PC-9 (cell line): ENCODE measurements at places on chromosomes 7 and 10. TPM values are rescaled to one million over a fixed set of nuclear protein-coding genes. Genes with fewer than 3 reads are reported as not detected.

DNA sequence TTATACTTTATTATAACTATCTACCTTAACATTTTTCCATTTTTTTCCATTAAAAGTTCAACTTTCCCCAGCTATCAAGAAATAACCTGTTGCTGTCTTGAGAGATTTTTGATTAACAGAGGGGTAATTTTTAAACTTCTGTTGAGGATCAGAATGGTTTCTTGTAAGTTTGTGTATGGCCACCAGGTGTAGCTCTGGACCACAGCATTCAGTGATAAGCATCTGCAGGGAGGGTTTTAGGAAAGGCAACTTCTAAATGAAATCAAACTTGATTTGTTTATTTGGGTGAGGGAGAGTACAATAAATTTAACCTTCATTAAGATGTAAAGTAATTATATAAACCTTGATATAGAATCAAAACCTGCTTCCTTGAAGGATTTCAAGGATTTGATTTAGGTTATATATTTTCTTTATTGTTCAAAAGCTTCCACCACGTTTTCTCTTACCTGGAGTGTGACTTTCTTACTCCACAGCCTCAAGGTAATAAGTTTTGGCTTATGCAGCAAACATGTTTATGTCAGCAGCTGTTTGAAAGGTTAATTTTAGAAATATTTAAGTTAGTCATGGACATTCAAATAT lies 153.3 kb downstream of the STK31 start:
- H3K4me1 ChIP-seq, result peaks cover 22% of the 10 kb centered on the region
- no peaks in the 10 kb centered on the region for H3K36me3 ChIP-seq
- no peak for DNase-seq
- H3K4me3 ChIP-seq, result no peak overlapping the region

DNA sequence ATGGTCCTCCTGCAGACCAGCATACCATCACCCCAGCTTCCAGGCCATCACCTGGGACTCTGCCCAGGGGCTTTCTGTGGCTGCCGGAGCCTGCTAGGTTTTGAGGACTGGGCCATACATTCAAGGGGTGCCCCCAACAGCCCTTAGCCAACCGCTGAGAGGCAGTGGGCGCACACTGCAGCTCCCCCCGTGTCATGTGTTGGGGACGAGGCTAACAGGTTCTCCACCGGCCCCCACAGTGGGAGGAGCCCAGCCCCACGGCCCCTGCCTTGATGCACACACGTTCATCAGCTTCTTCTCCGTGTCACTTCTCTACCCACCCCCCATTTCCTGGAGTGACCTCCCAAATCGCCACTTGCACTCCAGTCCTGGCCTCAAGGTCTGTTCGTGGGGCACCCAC lies 543.2 kb upstream of the FOXK1 start:
- no peak for DNase-seq
- no peaks in the 10 kb centered on the region for H3K4me1 ChIP-seq
- H3K27me3 ChIP-seq, result peaks cover 95% of the 10 kb centered on the region
- H3K27ac ChIP-seq, result no peak overlapping the region
- H3K36me3 ChIP-seq, result no peaks in the 10 kb centered on the region
- H3K4me3 ChIP-seq, result no peak overlapping the region

- no peaks in the 10 kb centered on the region for H3K36me3 ChIP-seq
- H3K27me3 ChIP-seq, result no peaks in the 10 kb centered on the region
- no peak overlapping the region for H3K27ac ChIP-seq
- H3K4me3 ChIP-seq, result no peak overlapping the region
These were observed 27.7 kb downstream of the TDRD1 start for GRCh38 chr10:114206902-114207301.

- H3K27me3 ChIP-seq, result no peaks in the 10 kb centered on the region
- no peak overlapping the region for H3K27ac ChIP-seq
- H3K4me3 ChIP-seq, result no peak overlapping the region
- peaks cover 4% of the 10 kb centered on the region; the same call in 1 of the 2 replicates for H3K4me1 ChIP-seq
- DNase-seq, result no peak
- H3K36me3 ChIP-seq, result no peaks in the 10 kb centered on the region
These were observed 251.0 kb downstream of the TFEC start for GRCh38 chr7:115779561-115779960.

- DNase-seq, result no peak
- H3K4me3 ChIP-seq, result no peak overlapping the region
- no peaks in the 10 kb centered on the region for H3K4me1 ChIP-seq
- H3K27ac ChIP-seq, result no peak overlapping the region
These were observed 226.0 kb downstream of the CELF2 start for GRCh38 chr10:11243425-11244222.

DNA sequence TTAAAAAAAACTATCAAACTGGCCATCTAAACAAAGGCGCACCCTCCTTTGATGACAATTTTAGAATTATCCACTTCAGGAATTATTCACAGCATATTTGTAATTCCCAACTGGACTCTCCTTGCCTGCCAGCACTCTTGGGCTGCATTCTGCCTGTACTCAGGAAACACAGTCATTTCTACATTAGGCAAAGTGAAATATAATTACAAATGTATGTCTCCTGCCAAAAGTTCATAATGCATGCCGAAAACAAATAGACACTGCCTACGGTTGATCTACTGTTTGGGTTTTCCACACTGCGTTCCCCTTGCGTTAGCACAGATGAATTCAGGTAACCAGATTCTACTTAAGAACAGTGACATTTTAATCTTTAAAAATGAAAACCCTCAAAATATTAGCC lies 1.9 kb downstream of the HGF start:
- no peak overlapping the region for H3K4me3 ChIP-seq
- H3K27me3 ChIP-seq, result no peaks in the 10 kb centered on the region
- H3K36me3 ChIP-seq, result no peaks in the 10 kb centered on the region
- no peaks in the 10 kb centered on the region for H3K4me1 ChIP-seq

- no peaks in the 10 kb centered on the region for H3K4me1 ChIP-seq
- no peaks in the 10 kb centered on the region for H3K36me3 ChIP-seq
- DNase-seq, result no peak
- H3K27ac ChIP-seq, result no peak overlapping the region
- H3K4me3 ChIP-seq, result no peak overlapping the region
These were observed 61.0 kb downstream of the DIP2C start for GRCh38 chr10:628386-629045.

GRCh38 chr10:12633776-12634620 lies 284.7 kb downstream of the CAMK1D start:
- no peak overlapping the region for H3K4me3 ChIP-seq
- DNase-seq, result no peak
- peaks cover 20% of the 10 kb centered on the region for H3K4me1 ChIP-seq
- no peak overlapping the region for H3K27ac ChIP-seq
- no peaks in the 10 kb centered on the region for H3K27me3 ChIP-seq

DNA sequence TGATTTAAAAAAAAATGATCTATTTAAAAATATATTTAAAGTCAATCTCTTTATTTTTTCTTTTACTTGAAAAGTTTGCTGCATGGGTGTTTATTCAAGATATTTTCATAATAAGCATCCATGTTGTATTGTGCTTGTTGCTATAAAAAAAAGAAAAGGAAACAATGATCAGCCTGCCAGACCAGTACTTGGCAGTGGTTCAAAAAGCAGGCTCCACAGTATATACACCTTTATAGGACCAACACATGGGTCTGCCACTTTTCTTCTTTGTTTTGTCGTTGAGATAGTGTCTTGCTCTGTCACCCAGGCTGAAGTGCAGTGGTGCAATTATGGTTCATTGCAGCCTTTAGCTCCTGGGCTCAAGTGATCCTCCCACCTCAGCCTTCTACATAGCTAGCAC lies 228.0 kb downstream of the TWIST1 start:
- H3K27ac ChIP-seq, result no peak overlapping the region
- no peak overlapping the region for H3K4me3 ChIP-seq
- no peaks in the 10 kb centered on the region for H3K27me3 ChIP-seq
- no peaks in the 10 kb centered on the region for H3K36me3 ChIP-seq

DNA sequence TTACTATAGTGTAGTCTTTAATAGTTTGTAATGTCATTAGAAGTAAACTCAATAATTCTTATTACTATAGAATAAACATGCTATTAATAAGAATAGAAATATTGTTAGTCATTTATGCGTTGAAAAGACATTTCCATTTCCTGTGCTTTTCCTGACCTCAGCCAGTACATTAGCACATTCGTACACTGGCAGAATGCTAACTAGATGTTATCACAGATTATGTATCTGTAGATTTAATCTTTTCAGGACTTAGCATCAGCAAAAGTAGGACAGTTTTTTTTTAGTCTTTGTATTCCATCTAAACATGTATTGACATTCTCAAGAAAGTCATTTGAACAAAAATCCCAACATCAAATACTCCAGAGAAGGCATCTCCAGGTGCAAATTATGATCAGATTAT lies 158.5 kb downstream of the EXOC4 start:
- no peak overlapping the region for H3K27ac ChIP-seq
- H3K4me1 ChIP-seq, result no peaks in the 10 kb centered on the region
- DNase-seq, result no peak
- H3K36me3 ChIP-seq, result no peaks in the 10 kb centered on the region
- no peak overlapping the region for H3K4me3 ChIP-seq

- H3K4me3 ChIP-seq, result no peak overlapping the region
- H3K4me1 ChIP-seq, result no peaks in the 10 kb centered on the region
- 0 out of 2 replicates have a peak, but pooled peaks cover 3% of the 10 kb centered on the region for H3K27me3 ChIP-seq
These were observed 3.1 kb downstream of the STRA8 start for GRCh38 chr7:135236727-135237126.

DNA sequence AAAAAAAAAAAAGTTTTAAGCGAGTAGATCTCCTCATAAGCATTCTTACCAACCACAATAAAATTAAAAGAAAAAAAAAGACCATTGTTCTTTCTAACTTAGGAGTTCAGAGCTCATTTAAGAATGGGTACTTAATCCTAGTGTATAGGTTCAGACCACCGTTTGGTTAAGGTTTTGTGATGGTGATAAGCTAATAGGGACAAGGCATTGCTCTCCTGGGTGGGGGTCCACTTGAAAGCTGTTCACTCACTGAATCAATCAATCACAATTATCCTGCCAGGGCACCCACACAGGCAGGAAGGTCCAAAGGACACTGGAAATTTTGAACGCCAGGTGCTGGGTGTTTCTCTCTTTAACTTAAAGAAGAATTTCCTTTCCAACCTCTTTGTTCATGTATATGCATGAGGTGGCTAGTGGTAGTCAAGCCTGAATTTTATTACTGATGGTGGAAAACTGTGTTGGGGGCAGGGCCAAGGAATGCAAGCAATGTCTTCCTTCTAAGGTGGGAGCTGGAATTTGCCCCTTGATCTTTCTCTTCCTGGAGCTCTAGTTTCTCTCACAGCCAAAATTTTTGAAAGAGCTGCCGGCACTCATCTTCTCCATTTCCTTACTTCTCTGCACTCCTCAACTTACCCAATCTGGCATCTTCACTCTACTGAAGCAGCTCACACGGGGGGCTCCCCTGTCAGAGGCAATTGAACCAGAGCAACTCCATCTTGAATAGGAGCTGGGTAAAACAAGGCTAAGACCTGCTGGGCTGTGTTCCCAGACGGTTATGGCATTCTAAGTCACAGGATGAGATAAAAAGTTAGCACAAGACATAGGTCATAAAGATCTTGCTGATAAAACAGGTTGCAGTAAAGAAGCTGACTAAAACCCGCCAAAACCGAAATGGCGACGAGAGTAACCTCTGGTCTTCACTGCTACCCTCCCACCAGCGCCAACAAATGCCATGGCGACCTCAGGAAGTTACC lies 7.5 kb upstream of the FAM131B start:
- no peaks in the 10 kb centered on the region for H3K36me3 ChIP-seq
- no peak overlapping the region for H3K27ac ChIP-seq
- DNase-seq, result no peak
- H3K4me1 ChIP-seq, result peaks cover 33% of the 10 kb centered on the region

- no peak overlapping the region for H3K4me3 ChIP-seq
- no peaks in the 10 kb centered on the region for H3K27me3 ChIP-seq
- no peak for DNase-seq
- H3K4me1 ChIP-seq, result peaks cover 5% of the 10 kb centered on the region; the same call in 1 of the 2 replicates
- H3K36me3 ChIP-seq, result no peaks in the 10 kb centered on the region
- H3K27ac ChIP-seq, result no peak overlapping the region
These were observed 5.6 kb downstream of the SSC4D start for GRCh38 chr7:76403780-76404494.

- no peaks in the 10 kb centered on the region for H3K36me3 ChIP-seq
- DNase-seq, result no peak
- no peak overlapping the region for H3K27ac ChIP-seq
These were observed 41.0 kb upstream of the CHST15 start for GRCh38 chr10:124134251-124134893.

DNA sequence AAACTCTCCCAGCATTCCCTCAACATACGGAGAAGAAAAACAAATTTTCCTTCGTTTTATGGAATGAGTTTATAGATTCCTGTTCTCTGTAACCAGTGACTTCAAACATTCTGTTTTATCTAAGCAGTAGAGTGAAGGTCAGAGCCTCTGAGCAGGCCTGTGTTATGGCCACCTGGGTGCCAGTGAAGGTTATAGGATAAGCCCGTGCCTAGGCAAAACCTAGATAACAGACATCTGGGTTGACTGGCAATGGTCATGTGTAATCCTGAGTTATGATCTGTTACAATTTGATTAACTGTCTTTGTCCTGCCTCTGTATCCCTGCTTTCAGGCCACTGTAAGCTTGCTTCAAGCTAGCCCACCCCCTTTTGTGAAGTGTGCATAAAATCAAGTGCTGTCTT lies 8.3 kb downstream of the LSM5 start:
- H3K4me1 ChIP-seq, result no peaks in the 10 kb centered on the region
- peaks cover 11% of the 10 kb centered on the region; the same call in 1 of the 2 replicates for H3K36me3 ChIP-seq
- H3K27me3 ChIP-seq, result no peaks in the 10 kb centered on the region; the same call in 1 of the 2 replicates
- no peak overlapping the region for H3K27ac ChIP-seq
- H3K4me3 ChIP-seq, result no peak overlapping the region

- H3K4me3 ChIP-seq, result peak overlapping the region; percentile 63
- no peaks in the 10 kb centered on the region for H3K27me3 ChIP-seq
- peak; percentile 65 for DNase-seq
These were observed 519 bp downstream of the ITGB8 start for GRCh38 chr7:20330928-20331909.

DNA sequence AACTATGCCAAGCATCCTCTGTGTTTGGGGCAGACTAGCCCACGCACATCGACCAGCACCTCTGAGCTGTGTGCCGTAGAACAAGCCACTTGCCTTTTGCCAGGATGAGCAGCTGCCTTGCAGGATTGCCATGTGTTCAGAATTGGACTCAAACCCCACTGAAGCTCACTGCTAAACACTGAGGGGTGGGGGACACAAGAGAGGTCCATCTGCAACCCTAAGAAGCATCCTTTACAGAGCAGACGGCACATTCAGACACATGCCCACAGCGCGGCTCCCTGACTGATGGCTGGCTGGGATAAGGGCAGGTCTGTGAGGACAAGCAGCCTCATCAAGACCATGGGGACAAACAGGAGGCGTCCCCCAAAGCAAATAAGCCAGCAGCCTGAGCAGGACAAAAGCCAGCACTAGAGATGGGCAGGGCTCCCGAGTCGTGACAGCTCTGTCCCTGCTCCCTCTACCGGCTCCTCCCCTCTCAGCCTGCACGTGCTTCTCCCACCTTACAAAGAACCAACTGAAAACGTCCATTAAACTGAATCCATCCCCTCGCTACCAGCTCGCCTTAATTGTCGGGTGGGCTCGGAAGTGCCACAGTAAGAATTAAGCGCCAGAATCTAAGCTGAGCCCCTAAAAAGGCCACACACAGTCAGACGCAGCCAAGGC lies 114.2 kb downstream of the PRKAG2 start:
- no peaks in the 10 kb centered on the region for H3K36me3 ChIP-seq
- no peak overlapping the region for H3K4me3 ChIP-seq
- 0 out of 2 replicates have a peak, but pooled peaks cover 8% of the 10 kb centered on the region for H3K4me1 ChIP-seq
- H3K27ac ChIP-seq, result no peak overlapping the region
- H3K27me3 ChIP-seq, result no peaks in the 10 kb centered on the region

The NEURL1 gene
- total RNA-seq, result 3.0 and 4.8 TPM in 2 replicates

The OPALIN gene
- total RNA-seq, result not detected in 2 replicates

The ATP5MK gene
- 198 and 230 TPM in 2 replicates for total RNA-seq

The TMEM270 gene
- total RNA-seq, result 0.48 and 0.72 TPM in 2 replicates

The ADAM12 gene
- 15.6 and 16.8 TPM in 2 replicates for total RNA-seq
